T-helper 9 cell (primary cell): ENCODE measurements at places on chromosomes 12 and 14.

DNA sequence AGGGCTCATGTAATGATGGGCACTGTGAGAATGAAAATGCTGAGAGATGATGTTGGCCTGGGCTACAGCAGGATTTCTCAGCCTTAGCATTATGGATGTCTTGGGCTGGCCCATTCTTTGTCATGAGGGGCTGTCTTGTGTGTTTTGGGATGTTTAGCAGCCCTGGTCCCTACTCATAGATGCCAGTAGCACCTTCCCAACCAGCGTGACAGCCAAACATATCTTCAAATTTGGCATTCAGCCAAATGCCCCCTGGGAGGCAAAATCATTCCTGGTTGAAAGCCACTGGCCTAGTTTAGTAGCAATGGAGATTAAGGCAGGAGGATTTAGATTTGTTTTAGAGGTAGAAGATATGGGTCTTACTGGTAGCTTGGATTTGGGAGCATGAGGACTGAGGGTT lies 26.6 kb downstream of the UBE3B start:
- DNase-seq = no peak

DNA sequence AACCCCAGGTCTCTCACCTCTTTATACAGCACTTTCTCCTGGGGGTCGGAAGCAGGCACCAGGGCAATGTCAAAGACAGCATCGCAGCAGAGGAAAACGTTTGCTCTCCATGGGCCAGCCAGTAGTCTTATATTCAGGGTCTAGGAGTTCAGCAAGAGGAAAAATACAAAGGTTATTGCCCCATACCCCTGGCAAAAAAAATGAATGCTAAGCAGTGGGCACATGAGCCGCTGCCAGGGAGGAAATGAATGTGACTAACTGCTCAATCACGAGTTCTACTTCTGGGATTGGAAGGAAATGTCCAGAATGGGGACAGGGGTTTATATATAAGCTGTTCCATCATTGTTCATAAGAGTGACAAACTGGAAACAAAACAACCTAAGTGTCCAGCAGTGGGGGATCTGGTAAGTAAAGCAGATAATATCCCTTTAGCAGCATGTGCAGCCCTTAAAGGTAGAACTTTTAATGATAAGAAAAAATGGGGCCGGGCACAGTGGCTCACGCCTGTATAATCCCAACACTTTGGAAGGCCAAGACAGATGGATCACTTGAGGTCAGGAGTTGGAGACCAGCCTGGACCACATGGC lies 53.8 kb downstream of the PHETA1 start:
- no peak for DNase-seq

DNA sequence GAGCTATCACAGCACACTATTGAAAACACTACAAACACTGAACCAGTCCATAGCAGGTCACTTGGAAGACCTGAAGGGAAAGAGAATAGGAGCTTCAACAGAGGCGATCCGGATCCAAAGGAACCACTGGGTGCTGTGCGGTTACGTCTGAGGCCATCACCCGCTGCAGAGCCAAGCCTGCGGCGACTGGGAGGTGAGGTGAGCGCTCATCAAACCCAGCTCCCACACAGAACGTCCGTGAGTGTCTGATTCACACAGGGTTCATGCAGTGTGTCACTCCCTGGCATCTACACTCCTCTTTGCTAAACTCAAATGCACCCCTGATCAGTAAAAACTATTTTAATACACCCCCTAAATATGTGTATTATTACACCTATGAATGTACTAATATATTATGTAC lies 64.1 kb downstream of the TMEM132D start:
- no peak for DNase-seq

DNA sequence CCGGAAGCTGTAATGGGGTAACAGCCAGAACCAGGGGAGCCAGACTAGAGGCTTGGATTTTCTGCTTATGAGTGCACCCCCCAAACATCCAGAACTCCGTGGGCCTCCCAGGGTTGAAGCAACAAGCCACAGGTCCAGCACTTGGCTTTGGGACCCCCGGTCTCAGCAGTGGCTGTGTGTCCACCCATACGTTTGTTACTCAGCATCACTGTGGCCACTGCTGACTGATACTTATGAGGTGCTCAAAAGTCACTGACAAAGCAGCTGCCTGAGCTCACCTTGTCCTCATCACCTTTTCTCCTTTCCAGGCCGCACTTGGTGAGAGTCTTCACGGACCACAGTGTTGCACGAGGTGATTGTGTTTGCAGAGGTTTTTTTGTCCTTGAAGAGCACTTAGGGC lies 145.6 kb upstream of the RFLNA start:
- DNase-seq = no peak

DNA sequence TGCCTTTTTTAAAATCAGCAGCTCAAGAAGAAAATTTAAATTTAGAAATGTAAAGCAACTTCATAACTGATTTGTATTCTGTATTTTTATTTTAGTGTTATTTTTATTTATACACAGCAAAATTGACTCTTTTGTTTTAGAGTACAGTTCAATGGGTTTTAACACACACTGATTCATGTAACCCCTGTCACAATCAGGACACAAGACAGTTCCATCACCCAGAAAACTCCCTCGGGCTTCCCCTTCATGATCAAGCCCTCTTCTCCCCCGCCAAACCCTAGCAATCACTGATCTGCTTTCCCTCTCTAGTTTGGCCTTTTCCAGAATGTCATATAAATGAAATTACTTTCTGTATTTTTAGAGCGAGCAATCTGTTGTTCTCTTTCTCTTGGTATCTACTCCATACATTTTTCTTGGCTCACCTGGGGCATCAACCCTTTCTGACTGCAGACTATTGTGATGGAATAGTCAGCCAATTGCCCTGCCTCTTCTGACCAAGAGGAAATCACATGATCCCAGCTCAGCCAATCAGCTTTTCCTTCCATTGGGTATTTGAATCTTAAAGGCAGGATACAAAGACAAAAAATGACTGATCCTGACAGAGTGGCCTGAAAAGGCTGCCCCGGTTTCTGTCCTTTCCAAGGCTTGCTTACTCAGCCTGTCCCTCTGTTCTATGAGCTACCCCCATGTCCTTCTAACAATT lies 5.3 kb downstream of the SLC5A8 start:
- DNase-seq = no peak

DNA sequence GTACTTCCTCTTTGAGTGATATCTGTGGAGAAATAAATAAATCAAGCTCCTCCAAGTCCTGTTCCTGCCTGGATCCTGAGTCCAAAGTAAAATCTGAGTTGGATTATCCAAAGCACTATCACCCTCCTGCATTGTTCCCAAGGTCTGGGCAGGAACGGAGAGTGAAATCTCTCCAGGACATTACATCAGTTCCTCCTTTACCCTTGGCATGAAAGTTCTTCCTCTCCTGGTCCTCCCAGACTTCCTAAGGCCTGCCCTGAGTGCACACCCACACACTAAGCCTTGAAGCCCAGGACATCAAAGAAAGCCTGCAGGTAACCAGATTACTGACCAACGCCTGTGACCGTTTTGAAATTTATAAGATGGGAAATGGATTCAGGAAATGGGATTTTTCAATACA lies 206.8 kb upstream of the BCL2L14 start:
- DNase-seq = no peak
